ENCODE measurements at places on chromosomes 3 and 15. TPM values are rescaled to one million over a fixed set of nuclear protein-coding genes. Genes with fewer than 3 reads are reported as not detected.

The HCN4 gene
- polyA plus RNA-seq: 0.49 TPM

The RETNLB gene
- not detected for polyA plus RNA-seq

The IL17RC gene
- 36.3 TPM for polyA plus RNA-seq

The IL20RB gene
- 0.72 TPM for polyA plus RNA-seq

The QTRT2 gene
- polyA plus RNA-seq: 24.7 TPM

The GTF2E1 gene
- polyA plus RNA-seq: 10.0 TPM

The GRM7 gene
- polyA plus RNA-seq: 0.36 TPM

The LDHAL6B gene
- polyA plus RNA-seq: 0.57 TPM

The HGD gene
- 28.7 TPM for polyA plus RNA-seq

The FAM81A gene
- polyA plus RNA-seq: 5.3 TPM

The BNC1 gene
- polyA plus RNA-seq: 4.2 TPM

The TMEM39A gene
- 37.9 TPM for polyA plus RNA-seq

The CCRL2 gene
- 11.3 TPM for polyA plus RNA-seq

The SPSB4 gene
- 2.2 TPM for polyA plus RNA-seq

The HES1 gene
- polyA plus RNA-seq: 53.9 TPM

The C3orf49 gene
- polyA plus RNA-seq: 0.33 TPM

Measured in large intestine (tissue), 12 donors.